ENCODE measurements at places on chromosomes 5 and 9.

GRCh38 chr9:97766092-97766491 lies 69.0 kb upstream of the XPA start:
- no peak for DNase-seq

DNA sequence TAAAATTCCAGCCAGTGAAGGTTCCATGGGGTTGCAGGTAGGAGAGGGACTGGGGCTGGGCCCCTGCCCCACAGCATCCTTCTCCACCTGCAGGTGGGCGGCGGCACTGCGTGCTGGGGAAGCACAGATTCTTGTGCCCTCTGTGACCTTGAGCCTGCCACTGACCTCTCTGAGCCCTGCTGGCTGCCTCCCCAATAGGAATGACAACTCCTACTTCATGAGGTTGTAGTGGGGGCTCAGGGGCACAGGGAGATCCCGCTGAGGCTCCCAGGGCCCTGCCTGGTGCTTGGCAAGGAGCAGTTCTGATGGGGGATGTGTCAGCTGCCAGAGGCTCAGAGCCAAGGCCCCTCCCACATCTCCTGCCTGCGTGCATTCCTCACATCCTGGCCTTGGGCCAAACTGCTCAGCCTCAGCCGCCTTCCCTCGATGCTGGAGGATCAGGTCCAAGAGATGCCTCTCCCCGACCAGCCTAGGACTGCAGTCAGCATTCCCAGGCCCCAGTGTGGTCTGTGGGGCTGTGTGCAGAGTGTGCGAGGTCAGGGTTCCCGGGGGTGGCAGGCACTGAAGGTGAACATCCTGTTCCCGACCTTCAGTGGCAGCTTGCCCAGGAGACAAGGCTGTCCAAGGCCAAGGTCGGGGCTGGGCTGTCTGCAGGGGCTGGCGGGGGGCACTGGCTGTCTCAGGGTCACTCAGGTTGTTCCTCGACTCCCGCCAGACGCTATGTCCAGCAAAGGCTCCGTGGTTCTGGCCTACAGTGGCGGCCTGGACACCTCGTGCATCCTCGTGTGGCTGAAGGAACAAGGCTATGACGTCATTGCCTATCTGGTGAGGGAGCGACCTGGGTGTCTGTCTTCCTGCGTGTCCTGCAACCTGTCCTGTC lies 7.0 kb downstream of the ASS1 start:
- no peak for DNase-seq

DNA sequence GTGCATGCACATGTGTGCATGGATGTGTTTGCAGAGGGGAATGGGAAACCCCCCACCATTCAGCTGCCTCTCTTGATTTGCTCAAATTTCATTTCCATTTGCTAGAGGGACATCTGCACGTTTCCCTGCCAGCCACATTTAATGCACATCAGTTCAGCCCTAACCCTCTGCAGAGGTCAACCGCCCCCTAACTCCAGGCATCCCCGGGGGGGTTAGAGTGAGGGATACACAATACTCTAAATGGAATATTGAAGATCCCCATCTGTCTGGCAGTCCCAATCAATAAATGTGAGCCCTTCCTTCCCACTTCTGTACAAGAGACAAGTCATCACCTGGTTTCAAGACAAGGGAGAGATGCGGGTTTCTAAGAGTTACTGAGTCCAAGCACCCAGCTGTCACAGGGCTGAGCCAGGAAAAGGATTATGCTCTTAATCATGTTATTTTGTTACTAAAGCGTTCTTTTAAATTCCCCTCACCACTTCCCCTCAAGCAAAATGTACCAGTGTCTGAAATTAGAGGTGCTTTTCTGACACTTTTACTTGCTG lies 134.1 kb downstream of the SEMA6A start:
- DNase-seq: no peak

- no peak for DNase-seq
Observed at GRCh38 chr5:171629628-171630349, 155.8 kb upstream of the SMIM23 start.

DNA sequence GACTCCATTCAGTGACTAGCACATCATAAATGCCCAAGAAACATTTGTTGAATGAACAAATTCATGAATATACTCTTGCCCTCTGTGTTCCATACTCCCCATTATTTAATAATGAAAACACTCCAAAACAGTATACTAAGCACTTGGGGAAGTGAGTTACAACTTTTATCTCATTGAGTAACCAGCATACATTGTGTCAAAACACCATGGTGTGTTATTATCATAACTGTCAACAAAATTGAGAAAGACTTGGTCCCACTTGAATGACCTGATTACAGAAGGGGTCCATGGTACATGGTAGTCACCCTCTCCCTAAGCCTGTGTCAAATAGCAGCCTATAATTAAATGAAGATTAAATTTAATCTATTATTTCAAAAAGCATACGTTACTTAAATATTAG lies 16.2 kb downstream of the ANKH start:
- no peak for DNase-seq

- DNase-seq: no peak
Observed at GRCh38 chr5:34001241-34001841, 6.5 kb downstream of the AMACR start.

DNA sequence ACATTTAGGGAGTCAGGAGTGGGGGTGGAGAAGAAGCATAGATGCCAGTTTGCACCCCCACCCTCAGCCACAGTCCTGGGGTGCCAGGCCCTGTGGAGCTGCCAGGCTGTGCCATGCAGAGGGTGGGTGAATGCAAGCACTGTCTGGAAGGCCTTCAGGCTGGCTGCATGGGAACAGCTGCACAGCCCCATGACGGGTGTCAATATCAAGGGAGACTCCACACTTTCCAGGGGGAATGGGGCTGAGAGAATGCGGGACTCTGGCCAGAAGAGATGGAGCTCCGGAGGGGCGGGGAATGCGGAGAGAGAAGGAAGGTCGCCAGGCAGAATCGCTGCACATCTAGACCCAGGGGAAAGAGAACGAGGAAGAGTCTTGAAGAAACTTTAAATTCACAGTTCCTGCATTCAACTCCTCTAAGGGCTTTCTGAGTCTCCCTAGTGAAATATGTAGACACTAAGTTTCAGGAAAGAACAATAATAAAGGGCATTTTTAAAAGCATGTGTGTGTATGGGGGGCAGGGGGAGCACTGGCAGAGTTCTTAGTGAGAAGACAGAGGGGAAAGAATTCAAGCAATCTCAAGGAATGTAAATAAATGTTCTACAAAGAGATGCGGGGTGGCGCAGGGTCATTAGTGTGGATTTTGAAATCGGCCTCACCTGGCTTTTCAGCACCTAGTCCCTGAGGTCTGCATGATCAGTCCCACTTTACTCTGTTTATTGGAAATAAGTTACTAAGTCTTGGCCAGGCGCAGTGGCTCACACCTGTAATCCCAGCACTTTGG lies 59.1 kb downstream of the BOD1 start:
- no peak for DNase-seq

- DNase-seq: no peak
Observed at GRCh38 chr9:127628758-127629467, 16.8 kb downstream of the STXBP1 start.

GRCh38 chr5:158303275-158303674 lies 444.3 kb upstream of the CLINT1 start:
- DNase-seq: no peak

DNA sequence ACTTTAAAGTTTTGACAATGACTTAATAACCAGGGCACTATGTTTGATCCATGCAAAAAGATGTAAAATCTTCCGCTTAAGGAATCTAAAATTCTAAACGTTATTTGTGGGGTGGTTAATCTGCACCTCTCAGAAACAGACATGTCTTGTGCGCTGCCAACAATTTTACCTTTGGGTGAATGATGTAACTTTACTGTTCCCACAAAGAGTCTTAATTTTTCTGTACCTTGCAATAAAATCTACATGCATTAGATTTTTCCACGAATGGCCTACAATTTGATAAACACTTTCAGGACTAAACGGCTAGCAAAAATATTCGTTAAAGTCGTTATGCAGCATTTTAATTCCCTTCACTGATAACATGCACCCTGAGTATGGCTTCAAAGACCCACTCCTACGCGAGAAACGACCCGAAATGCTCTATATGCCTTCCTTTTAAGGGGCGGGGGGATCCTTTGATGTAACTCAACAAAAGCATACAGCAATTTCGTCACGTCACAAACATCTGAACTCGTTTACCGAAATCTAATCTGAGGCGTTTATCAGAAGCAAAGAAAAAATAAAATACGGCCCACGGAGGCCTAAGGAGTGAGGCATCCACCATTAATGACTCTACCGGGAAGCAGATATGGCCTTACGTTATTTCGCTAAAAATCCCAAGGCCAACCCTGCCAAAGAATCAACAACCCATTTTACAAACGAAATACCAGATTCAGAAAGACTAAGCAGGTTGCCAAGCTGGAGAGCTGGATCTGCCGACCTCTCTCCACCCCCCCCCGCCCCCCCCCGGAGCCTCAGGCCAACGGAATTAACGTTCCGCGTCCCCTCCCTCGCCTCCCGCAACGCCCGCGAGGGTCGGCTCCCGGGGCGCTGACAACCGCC lies 621 bp downstream of the AK6 start:
- peak; percentile 41 for DNase-seq

- no peak for DNase-seq
Observed at GRCh38 chr5:59992206-59992605, 98.7 kb upstream of the PDE4D start.

DNA sequence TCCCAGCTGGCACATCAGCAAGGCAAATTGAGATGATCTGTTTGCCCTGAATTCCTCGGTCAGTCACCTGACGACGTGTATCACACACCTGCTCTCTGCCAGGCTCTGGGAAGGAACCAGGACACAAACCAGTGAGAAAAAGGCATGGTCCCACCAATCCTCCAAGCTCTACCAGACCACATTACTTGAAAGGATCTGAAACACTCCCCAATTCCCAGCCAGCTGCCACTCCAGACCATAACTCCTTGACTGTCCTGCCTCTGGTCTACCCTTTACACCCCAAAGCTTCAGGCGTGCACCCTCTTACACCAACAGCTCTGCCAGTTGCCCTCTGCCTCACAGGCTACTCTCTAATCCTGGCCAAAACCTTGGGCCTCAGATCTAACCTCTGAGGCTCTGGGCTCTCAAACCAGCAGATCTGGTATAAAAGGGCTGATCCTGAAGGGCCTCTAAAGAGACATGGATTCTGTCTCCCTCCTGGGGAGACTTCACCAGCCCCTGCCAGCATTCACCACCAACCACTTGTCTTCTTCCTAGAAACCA lies 6.8 kb downstream of the MGAT1 start:
- no peak for DNase-seq

- no peak for DNase-seq
Observed at GRCh38 chr5:106127985-106128384, 1542.8 kb downstream of the EFNA5 start.

DNA sequence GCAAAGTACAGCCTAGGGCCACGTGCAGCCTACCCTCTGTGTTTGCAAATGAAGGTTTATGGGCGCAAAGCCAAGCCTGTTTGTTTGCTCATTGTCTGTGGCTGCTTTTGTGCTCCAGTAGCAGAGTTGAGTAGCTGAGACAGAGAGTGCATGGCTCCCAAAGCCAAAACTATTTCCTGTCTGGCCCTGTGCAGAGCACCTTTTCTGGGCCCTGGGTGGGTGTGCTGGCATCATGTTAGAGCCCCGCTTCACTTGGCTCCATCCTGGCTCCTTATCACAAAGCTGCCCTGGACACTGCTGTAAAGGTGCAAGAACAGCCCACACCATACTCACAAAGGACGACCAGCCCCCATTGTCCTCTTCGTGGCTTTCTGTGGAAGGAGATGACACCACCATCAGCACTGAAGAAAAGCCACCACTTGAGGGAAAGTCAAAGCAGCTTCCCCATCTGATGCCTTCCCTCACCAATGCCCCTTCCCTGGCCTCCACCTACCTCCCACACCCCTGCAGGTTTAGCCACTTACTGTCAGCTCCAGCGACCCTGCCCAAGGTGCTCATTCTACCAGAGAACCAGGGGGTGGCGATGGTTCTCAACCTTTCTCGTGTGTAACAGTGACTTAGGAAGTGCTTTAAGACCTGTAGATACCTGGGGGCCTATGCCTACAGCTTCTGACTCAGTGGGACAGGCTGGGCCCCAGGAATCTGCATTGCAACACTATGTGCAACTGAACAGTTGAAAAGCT lies 23.4 kb downstream of the LCP2 start:
- DNase-seq: no peak

- no peak for DNase-seq
Observed at GRCh38 chr9:89993678-89994630, 389.1 kb downstream of the GADD45G start.

DNA sequence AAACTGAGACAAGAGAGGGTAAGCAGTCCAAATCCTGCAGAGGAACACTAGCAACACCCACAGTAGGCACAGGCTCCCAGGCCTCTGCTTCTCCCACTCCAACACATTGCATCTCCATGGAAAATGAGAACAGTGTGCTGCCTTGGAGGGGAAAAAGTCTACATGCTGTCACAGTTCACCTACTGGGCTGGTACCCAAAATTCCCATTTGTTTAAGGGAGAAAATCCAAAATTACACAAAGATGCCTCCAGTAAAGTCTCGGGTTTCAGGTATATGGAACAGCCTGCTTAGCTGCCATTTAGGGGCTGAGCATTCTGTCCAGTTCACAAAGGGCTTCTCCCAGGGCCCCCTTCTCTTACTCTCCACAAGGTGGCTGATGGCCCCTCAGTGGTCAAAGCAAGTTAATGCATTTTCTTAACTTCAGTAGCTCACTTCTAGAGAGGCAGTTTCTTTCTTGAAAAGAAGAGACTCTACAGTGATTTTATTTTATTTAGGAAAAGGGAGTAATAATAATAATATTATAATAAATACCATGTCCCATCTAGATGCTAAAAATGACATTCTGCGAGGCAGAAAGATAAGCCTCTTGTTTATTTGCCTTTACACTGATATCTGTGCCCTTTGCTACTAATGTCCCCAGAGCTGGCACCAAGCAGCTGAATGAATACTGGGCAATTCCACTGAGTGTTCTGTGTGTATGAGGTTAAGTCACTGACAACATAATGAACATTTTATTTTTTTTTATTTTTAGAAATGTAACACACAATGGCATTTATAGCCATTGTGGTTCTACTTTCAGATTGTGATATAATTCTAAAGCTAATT lies 89.4 kb downstream of the RGS7BP start:
- DNase-seq: no peak

DNA sequence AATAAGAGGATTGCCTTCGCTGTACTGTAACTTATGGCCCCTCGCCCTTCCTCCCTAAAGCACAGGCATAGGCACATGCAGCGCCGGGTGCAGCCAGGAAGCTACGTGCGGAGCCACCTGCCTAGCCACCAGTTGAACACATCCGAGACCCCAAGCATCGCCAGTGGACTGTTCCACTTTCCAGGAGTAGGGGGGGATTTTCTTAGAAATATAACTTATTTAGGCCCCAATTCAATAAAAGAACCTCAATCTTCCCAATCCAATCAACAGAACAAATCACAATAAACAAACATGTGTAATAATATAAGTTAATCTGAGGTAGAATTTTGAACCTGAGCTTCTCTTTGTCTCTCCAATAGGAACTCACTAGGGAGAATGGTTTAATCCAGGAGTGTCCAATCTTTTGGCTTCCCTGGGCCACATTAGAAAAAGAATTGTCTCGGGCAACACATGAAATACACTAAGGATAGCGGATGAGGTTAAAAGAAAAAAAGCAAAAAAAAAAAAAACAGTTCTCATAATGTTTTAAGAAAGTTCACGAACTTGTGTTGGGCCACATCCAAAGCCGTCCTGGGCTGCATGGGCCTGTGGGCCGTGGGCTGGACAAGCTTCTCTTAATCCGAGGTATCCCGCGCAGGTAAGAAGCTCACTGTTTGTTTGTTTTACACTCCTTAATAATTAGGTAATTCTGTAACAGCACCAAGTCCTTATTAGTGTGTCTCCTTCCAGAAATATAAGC lies 22.0 kb upstream of the NIPBL start:
- no peak for DNase-seq
